ENCODE measurements at places on chromosomes 1 and 21.

DNA sequence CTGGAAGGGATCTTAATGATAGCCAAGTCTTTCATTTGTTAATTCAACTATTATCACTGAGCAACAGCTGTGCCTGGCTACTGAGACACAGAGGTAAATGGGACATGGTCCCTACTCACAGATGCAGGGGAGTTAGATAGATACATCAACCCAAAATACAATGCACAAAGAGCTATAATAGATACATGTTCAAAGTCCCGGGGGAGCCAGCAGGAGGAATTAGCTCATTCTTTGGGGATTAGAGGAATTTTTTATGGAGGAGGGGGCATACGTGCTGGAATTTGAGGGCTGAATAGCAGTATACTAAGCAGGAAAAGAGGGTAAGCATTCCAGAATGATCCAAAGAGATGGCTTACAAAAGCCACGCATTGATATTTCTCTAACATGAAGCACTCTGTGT, 34.6 kb downstream of the C8B start:
- DNase-seq, result no peak

- no peak for DNase-seq
Measured at GRCh38 chr1:35962952-35963351, 32.0 kb downstream of the AGO3 start.

DNA sequence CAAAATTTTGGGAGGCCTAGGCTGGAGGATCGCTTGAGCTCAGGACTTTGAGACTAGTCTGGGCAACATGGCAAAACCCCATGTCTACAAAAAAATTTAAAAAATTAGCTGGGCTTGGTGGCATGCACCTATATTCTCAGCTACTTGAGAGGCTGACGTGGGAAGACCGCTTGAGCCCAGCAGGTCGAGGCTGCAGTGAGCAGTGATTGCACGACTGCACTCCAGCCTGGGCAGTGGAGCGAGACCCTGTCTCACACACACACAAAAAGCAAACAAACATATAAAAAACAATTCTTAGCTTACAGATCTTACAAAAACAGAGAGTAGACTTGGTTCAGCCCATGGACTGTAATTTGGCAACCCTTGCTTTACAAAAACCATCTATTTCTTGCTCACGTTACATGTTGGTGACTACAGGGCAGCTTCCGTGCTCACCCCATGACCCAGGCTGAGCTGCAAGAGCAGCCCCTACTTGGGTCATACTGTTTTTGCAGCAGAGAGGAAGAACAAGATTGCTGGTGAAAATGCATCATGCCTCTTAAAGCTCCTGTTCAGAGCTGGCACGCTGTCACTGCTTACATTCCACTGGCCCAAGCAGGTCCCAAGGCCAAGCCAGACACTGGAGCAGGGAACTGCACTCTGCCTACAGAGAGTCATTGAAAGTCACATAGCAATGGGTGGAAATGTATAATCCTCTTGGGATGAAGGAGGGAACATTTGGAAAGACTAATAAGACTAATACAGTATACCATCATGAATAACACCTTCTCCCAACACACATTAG, 13.4 kb upstream of the ZBTB8A start:
- DNase-seq, result no peak

- no peak for DNase-seq
Measured at GRCh38 chr1:216794586-216794985, 71.4 kb upstream of the ESRRG start.

DNA sequence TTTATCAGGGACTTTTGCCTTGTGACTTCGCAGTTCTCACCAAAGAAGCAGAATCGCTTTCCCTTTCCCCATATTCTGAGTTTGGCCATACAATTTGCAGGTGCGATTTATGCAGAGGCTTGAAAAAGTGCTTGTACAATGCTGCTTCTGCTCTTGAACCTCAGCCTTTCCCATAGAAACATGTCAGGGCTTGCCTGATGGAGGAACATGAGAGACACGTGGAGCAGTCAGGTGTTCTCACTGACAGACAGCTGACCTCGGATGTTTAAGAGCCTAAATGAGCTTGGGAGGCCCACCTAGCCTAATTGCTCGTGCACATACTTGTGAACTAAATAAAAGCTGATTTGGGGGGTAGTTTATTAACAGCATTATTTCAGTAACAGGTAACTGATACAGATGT, 290.0 kb downstream of the S1PR1 start:
- DNase-seq, result no peak

DNA sequence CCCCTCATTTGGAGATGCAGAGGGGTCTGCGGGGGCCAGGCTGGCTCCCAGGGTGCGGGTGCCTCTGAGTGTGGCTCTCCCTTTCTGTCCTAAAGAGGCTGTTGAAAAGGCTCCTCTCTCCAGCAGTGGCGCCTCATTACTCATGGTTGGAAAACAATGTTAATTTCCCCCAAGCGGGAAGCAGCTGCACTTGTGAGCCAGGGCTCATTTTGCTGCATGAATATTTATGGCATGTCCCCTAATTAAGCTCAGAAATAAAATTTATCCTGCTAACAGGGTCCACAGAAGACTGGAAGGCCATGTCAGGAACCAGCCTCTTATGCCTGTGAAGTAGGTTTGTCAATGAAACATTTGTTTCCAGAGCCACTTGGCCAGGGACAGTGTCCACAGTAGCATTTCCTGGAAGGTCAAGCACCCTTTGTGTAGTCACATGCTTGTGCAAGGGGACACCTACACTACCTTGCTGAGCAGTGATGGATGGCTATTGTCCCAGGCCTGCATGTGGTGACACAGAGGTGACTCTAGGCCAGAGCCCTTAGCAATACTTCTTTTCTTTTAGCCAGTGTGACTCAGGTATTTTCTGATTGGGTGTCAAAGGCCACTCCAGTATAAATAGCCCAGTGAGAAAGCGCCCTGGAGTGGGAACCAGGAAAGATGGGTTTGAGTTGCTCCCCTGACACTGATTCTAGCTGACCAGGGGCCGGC, 259.0 kb downstream of the FOXD2 start:
- DNase-seq, result no peak

- DNase-seq, result peak; percentile 47
Measured at GRCh38 chr21:44425307-44425894, 29.9 kb upstream of the LRRC3 start.

- no peak for DNase-seq
Measured at GRCh38 chr1:38693759-38694158, 165.8 kb downstream of the RRAGC start.

DNA sequence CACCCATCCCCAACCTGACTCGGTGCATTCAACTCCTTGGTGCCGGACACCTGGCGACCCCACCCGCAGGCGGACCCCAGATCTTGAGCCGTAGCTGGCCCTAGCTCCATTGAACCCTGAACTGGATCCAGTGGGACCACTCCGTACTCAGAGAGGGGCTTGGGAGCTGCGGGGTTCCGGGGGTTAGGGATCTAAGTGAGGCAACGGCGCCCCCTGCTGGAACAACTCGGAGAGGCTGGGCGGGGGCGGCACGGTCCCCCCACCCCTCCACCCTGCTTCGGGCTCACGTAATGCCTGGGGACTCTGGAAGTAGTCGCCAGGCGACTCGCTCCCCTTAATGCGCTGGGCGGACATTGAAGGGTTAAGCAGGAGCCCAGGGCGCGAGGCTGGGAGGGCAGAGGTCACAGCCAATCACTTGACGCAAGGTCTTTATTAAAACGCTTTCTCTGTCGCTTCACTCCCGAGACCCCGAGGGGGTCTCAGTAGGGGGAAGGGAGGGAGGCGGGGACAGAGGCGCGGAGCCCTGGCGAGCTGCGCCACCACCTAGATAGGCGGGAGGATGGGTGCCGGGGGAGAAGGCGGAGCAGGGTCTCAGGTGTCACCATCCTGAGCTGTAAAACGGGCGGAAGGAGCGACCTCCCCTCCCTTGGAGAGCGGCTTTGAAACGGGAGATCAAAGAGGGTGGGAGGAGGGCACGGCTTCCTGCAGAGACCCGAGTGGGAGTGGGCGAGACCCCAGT, 704 bp upstream of the CRABP2 start:
- DNase-seq, result peak; percentile 86

DNA sequence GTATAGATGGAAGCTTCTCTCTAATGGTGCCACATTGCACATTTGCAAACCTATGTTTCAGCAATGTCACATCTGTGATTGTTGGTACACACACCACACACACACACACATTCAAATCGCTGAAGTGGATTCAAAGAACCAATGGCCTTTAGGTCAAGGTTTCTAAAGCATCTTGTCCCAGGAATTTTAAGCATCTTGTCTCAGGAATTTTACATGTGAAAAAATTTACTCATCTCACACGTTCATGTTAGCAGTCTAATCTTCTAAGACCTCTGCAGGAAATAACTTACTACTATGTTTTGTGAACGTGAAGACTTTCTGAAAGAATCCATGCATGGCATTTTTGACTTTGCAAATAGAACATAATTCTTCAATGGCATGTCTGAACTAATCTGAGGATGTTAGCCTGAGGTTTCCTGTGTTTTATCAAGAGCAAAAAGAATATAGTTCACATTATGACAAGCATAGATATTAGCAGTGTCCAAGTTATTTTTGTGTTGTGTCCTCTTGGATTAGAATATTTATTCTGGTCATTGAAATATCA, 125.1 kb downstream of the CYYR1 start:
- DNase-seq, result no peak

GRCh38 chr1:231982871-231983587, 356.4 kb downstream of the DISC1 start:
- no peak for DNase-seq

DNA sequence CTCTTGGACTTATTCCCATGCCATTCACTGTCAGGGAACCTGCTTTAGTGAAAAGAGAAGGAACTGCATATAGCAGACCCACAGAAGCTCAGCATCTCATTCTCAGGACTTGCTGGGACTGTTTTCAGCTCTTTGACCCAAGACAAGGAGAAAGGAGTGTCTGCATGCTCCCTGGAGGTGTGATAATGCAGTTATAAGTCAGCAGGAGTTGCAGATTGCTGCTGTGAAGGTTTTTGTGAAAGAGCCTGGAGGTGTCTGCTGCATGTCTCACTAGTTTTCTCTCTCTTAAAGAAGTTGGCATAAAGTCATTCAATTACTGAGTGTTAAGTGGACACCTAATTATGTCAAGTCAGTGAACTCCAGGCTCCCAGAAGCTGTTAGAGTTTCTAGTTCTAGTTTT, 343.4 kb downstream of the BRINP2 start:
- DNase-seq, result no peak

DNA sequence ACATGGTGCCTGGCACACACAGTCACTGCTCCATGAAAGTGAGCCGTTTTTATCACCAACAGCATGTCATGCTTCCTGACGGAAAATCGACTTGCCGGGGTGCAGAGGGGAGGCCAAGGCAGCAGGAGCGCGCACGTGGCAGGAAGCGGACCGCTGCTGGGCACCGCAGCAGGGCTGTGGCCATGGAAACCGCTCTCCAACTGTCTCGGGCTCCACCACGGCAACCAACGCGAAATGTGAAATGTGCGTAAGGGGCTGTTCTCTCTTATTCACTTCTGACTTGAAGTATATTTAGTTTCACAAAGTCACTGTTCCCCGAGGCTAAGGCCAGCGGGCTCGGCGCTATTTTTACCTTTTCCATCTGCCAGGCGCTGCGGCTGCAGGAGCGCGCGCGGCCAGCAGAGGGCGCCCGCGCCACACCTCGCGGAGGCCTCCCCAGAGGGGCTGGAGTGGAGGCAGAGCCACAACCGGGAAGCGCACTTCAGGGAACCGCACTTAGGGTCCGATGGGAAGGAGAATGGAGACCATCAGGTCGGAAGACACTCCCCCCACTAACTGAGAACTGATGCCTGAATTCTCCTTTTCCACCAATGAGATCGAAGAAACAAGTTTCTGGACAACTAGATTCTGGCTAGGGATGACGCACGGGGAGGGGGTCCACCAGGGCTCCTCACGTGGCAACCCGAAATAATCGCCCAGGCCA, 19.7 kb downstream of the RCC2 start:
- peak; percentile 91 for DNase-seq

DNA sequence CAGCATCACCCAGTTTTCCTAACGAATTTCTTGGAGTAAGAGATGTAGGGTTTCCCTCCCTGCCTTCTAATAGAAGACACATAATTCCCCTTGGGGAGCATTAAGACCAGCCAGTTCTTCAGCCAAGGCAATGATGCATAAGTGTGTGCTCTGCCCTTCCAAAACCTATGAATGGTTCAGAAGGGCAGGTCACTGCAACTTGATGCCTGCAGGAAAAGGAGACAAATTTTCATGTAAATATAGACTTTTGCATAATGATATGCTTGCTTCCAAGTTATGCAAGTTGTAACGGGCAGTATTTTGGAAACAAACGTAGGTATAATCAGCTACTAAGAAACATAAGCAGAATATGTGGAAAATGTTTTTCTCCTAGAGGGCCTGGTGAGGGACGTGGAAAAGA, 31.6 kb downstream of the PTGS2 start:
- DNase-seq, result no peak

DNA sequence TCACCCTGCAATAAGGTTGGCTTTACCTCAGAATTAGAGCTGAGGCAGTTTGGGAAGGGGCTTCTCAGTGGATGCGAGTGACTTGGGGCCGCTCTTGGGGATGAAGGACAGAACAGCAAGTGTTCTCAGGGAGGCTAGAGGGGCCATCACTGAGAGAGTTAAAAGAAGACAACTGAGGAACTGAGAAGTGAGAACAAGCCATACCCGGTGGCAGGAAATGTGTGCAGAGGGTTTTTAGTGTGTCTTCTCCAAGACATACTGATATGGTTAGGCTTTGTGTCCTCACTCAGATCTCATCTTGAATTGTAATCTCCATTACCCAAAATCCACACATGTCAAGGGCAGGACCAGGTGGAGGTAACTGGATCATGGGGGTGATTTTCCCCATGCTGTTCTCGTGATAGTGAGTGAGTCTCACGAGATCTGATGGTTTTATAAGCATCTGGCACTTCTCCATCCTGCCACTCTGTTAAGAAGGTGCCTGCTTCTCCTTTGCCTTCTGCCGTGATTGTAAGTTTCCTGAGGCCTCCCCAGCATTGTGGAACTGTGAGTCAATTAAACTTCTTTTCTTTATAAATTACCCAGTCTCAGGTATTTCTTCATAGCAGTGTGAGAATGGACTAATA, 75.8 kb downstream of the PCBP3 start:
- no peak for DNase-seq

DNA sequence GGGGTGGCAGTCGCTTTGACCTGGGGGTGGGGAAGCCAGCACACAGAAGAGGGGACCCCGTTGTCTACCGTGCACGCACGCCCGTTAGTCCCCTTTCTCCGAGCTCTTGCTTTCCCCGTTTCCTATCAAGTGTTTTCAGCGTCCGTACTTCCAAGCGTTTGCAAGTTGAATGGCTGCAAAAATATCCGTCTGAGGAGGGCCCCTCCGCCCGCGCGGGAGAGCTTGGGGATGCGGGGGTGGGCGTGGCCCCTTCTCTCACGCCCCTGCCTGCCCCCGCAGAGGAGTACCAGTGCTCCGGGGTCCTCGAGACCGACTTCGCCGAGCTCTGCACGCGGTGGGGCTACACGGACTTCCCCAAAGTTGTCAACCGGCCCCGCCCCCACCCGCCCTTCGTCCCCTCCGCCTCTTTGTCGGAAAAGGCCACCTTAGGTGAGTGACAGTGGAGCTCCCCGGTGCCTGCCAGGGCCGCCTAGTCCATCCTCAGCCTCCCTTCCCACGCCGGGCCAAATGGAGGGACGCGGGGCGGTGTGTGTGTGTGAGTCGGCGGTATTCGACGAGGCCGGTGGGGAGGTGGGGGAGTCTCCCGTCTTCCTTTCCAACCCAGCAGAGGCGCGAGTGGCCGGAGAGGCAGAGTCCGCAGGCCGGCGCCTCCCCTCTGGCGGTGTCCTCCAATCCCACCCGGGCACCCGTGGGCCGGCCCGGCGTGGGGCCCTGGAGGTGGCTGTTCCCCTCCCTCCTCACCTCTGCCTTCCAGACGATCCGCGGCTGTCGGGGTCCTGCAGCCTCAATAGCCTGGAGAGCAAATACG, 3.4 kb downstream of the LRRC71 start:
- DNase-seq, result peak; percentile 33

Measured in right cardiac atrium (tissue), 5 donors.